ENCODE measurements at places on chromosomes 13 and 19.

GRCh38 chr19:35093430-35093829 is 22.2 kb upstream of the FXYD3 start:
- no peak for DNase-seq

- DNase-seq: peak; percentile 2
Measured at GRCh38 chr13:83881917-83882605, at the start of gene SLITRK1. SLITRK1 (minus strand) TSS chr13:83882474; CDS start chr13:83881507, 967 bp downstream.

DNA sequence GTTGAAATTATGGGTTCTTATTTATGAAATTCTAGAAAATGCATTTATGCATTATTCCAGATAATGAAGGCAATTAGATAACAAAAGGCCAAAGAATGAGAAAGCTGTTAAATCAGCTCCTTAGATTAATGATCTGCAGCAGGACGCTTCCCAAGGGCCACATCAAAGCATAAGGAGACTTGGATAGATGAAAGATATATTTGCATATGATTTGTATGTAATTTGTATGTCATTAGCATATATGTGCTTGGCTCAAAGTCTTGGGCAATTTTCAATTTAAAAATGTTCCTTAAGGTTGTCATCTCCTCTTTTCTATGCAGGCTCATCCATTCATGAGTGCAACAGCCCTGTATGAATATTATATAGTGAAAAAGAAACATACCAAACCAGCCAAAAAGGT is 126.8 kb upstream of the IRS2 start:
- DNase-seq: no peak

DNA sequence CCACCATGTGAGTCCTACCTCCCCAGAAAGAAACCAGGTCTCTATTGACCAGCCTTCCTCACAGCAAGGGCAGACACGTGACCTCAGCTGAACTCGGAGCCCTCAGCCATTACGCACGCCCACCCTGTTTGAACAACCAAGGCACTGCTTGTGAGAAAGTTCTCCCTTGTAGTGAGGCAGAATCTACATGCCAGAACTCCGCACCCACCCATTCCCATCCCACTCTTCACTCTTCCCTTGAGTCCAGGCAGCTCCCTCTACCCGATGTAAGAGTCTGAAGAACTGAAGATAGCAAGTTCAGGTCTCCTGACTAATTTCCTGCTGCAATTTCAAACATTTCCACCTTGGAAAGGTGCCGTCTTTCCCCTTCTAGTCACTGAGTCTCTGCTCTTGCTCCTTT is 6.4 kb downstream of the NOVA2 start:
- no peak for DNase-seq
